T-cell (primary cell): ENCODE measurements at places on chromosomes 6 and 20.

- H3K27me3 ChIP-seq: peaks cover 3% of the 10 kb centered on the region
- no peaks in the 10 kb centered on the region for H3K36me3 ChIP-seq
- H3K27ac ChIP-seq: no peak overlapping the region
- H3K4me3 ChIP-seq: no peak overlapping the region
These were observed 87.9 kb upstream of the RBM24 start for GRCh38 chr6:17193106-17193775.

GRCh38 chr6:87171938-87172633, 16.7 kb downstream of the ZNF292 start:
- H3K36me3 ChIP-seq: no peaks in the 10 kb centered on the region
- H3K27ac ChIP-seq: no peak overlapping the region
- H3K27me3 ChIP-seq: no peaks in the 10 kb centered on the region
- no peak for DNase-seq
- no peak overlapping the region for H3K4me3 ChIP-seq
- H3K4me1 ChIP-seq: peaks cover 28% of the 10 kb centered on the region

DNA sequence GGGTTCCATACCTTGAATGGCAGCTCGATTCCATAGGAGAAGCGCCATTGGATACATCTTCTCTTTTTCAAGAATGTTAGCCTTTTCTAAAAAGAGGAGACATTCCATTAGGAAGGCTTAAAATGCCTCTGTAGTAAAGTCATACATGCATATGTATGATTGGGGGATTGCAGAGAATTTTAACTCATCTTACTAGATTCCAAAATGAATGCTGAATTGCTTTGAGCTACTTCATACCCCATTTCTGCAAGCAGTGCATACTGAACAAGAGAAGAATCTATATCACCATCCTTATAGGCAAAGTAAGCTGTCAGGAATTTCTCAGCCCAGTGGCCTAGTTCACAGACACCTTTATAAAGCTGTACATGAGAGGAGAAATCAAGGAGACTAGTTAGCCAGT, 80.3 kb downstream of the NDUFAF5 start:
- no peak for DNase-seq
- H3K4me3 ChIP-seq: no peak overlapping the region
- no peak overlapping the region for H3K27ac ChIP-seq
- no peaks in the 10 kb centered on the region for H3K27me3 ChIP-seq

DNA sequence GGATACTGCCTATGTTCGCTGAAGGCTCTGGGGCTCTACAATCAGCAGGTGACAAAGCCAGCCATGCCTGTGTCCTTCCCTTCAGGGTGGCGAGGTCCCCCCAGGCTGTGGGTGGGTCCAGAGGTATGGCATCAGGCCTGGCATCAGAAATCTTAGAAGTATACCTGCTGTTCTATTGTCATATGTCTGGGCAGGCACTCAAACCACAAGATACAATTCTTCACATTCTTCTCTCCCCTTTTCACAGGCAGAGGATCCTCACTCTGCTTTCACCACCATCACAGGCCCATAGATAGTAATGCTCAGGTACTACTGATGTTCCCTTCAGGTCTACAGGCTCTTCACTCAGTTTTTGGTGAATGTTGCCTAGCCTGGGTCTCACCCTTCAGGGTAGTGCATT, 1180.0 kb upstream of the CITED2 start:
- H3K27me3 ChIP-seq: peaks cover 3% of the 10 kb centered on the region
- no peaks in the 10 kb centered on the region for H3K4me1 ChIP-seq
- H3K27ac ChIP-seq: no peak overlapping the region
- no peak for DNase-seq

- no peaks in the 10 kb centered on the region for H3K4me1 ChIP-seq
- H3K4me3 ChIP-seq: no peak overlapping the region
- peaks cover 2% of the 10 kb centered on the region for H3K36me3 ChIP-seq
- DNase-seq: no peak
- H3K27ac ChIP-seq: no peak overlapping the region
These were observed 73.4 kb downstream of the GMPR start for GRCh38 chr6:16311763-16312162.

- DNase-seq: no peak
- no peaks in the 10 kb centered on the region for H3K36me3 ChIP-seq
- H3K27me3 ChIP-seq: peaks cover 4% of the 10 kb centered on the region
- H3K4me1 ChIP-seq: no peaks in the 10 kb centered on the region
- H3K27ac ChIP-seq: no peak overlapping the region
These were observed 18.6 kb upstream of the DSP start for GRCh38 chr6:7522873-7523272.

- DNase-seq: no peak
- H3K27me3 ChIP-seq: no peaks in the 10 kb centered on the region
- no peak overlapping the region for H3K27ac ChIP-seq
- H3K36me3 ChIP-seq: no peaks in the 10 kb centered on the region
- H3K4me1 ChIP-seq: no peaks in the 10 kb centered on the region
These were observed 61.0 kb downstream of the TSHZ2 start for GRCh38 chr20:53033176-53033575.

GRCh38 chr6:4973982-4974745, 29.7 kb downstream of the RPP40 start:
- H3K4me1 ChIP-seq: no peaks in the 10 kb centered on the region
- no peak overlapping the region for H3K27ac ChIP-seq
- no peaks in the 10 kb centered on the region for H3K36me3 ChIP-seq

GRCh38 chr6:34475238-34475682, 9.4 kb downstream of the PACSIN1 start:
- H3K4me1 ChIP-seq: no peaks in the 10 kb centered on the region
- H3K36me3 ChIP-seq: no peaks in the 10 kb centered on the region
- DNase-seq: no peak
- no peak overlapping the region for H3K4me3 ChIP-seq
- no peak overlapping the region for H3K27ac ChIP-seq

DNA sequence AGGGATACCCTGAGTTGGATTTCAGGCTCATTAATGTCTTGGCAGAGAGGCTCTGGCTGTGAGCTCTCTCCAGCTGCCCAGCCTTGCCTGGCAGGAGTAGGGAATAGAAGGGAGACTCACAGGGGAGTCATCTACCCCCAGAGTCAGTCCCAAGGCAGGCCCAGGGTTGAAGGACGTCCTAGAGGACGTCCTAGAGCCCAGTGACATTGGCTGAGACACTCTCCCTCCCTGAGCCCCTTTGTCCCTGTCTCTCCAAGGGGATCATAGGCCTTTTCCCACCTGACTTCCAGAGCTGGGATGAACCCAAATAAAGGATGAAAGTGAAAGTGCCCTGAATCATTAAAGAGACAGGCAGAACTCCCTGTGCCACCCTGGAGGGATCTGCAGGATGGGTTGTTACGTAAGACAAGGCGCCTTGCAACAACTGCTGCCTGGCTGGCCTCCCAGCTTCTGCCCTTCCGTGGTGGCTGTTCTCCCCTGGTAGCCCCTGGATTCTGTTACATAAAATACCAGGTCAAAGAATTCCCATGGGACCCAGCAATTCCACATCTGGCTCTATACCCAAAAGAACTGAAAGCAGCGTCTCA, 53.6 kb upstream of the SIRPA start:
- H3K27ac ChIP-seq: no peak overlapping the region
- H3K4me1 ChIP-seq: no peaks in the 10 kb centered on the region
- H3K4me3 ChIP-seq: no peak overlapping the region
- no peaks in the 10 kb centered on the region for H3K36me3 ChIP-seq
- no peaks in the 10 kb centered on the region for H3K27me3 ChIP-seq
- no peak for DNase-seq

GRCh38 chr6:1001655-1002349, 308.9 kb upstream of the EXOC2 start:
- no peaks in the 10 kb centered on the region for H3K4me1 ChIP-seq
- no peak overlapping the region for H3K4me3 ChIP-seq
- H3K27ac ChIP-seq: no peak overlapping the region
- DNase-seq: no peak

DNA sequence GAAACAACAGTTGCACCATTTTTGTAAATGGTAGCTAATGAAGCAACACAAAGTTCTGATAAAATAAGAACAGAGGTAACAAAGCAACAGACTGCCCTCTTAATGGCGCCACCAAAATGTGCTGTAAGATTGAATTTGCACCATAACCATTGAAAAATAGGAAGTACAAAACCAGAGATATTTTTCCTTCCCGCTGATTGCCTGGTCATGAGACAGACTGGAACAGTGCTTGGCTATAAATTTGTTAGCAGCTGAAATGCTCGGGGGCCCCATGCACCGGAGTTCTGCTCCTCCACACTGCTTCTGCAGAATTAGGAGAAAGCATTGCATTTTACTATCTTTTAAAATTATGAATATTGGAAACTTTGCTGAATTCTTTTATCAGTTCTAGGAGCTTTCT, 164.4 kb upstream of the QKI start:
- no peak for DNase-seq
- H3K4me3 ChIP-seq: no peak overlapping the region
- H3K27ac ChIP-seq: no peak overlapping the region
- H3K4me1 ChIP-seq: peaks cover 2% of the 10 kb centered on the region

GRCh38 chr20:45339799-45340198, 8.4 kb downstream of the SDC4 start:
- no peaks in the 10 kb centered on the region for H3K36me3 ChIP-seq
- no peaks in the 10 kb centered on the region for H3K27me3 ChIP-seq
- H3K27ac ChIP-seq: no peak overlapping the region
- no peak overlapping the region for H3K4me3 ChIP-seq
- H3K4me1 ChIP-seq: no peaks in the 10 kb centered on the region
- no peak for DNase-seq

DNA sequence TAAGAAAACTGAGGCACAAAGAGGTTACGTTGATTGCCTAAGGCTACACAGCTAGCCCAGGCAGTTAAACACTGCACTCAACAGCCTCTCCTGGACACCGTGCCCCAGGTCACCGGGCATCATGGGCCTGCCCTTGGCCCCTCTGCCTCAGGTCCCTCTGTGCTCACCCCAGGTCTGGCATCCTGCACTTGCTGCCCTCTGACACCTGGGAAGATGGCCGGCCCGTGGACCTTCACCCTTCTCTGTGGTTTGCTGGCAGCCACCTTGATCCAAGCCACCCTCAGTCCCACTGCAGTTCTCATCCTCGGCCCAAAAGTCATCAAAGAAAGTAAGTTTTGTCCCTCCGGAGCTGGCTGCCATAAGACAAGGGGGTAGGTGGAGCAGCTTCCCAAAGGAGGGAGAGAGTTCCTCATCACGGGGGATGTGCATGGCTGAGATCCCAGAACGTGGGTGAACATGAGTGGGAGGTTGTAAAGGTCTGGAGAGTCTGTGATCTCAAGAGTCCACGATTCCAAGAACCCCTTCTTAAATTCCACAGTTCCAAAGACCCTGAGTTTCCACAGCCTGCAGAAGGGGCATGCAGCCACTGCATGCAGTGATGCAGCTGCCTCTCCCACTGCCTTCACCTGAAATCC, 3.0 kb downstream of the BPIFB1 start:
- no peak for DNase-seq
- no peaks in the 10 kb centered on the region for H3K36me3 ChIP-seq
- no peak overlapping the region for H3K27ac ChIP-seq
- H3K27me3 ChIP-seq: peaks cover 41% of the 10 kb centered on the region

DNA sequence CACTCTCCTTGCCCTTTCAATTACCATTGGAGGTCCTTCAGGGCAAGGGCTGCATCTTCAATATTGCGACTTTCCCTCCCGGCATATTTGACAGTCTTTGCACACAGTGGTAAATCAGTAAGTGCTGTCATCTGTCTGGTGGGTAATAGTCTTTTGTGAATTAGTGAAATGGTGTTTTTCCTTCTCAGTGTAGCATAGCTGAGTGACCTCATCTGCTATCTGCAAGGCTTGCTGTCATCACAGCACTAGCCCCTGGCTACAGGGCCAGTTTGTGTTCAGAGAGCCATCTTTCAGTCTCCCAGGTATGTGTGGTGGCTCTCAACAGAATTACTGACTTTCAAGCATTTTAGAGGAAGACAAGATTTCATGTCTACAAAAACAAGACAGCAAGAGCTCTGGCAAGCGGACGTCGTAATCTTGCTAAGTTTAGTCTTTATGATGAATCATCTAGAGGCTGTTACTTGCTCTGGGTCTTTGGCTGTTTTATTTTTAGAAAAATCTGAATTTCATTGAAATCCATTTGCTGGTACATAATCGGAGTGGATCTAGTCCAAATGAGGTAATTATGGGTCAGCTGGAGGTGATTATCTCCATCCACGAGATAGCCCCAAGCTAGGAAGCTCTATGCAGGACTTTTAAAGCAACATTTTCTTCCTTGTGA, 528.9 kb downstream of the EPM2A start:
- no peaks in the 10 kb centered on the region for H3K36me3 ChIP-seq
- H3K27ac ChIP-seq: no peak overlapping the region
- no peak overlapping the region for H3K4me3 ChIP-seq
- no peaks in the 10 kb centered on the region for H3K27me3 ChIP-seq
- DNase-seq: no peak

GRCh38 chr6:140436023-140436811, 1061.8 kb upstream of the CITED2 start:
- H3K27me3 ChIP-seq: no peaks in the 10 kb centered on the region
- DNase-seq: no peak
- H3K4me3 ChIP-seq: no peak overlapping the region
- H3K36me3 ChIP-seq: no peaks in the 10 kb centered on the region
- H3K4me1 ChIP-seq: no peaks in the 10 kb centered on the region

GRCh38 chr6:139030228-139030963, 1.9 kb downstream of the ABRACL start:
- H3K27me3 ChIP-seq: no peaks in the 10 kb centered on the region
- DNase-seq: no peak
- peak overlapping the region; percentile 95 for H3K4me3 ChIP-seq
- peaks cover 16% of the 10 kb centered on the region for H3K36me3 ChIP-seq

DNA sequence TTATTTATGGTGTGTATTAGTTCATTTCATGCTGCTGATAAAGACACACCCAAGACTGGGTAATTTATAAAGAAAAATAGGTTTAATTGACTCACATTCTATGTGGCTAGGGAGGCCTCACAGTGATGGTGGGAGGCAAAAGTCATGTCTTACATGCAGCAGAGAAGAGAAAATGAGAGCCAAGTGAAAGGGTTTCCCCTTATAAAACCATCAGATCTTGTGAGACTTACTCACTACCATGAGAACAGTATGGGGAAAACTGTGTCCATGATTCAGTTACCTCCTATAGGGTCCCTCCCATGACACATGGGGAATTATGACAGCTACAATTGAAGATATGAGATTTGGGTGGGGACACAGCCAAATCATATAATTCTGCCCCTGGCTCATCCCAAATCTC, 150.0 kb upstream of the AHI1 start:
- no peak for DNase-seq
- H3K4me3 ChIP-seq: no peak overlapping the region
- H3K36me3 ChIP-seq: no peaks in the 10 kb centered on the region
- H3K27ac ChIP-seq: no peak overlapping the region
- no peaks in the 10 kb centered on the region for H3K27me3 ChIP-seq
- H3K4me1 ChIP-seq: peaks cover 2% of the 10 kb centered on the region

GRCh38 chr20:57267158-57267821, 849 bp upstream of the BMP7 start:
- no peaks in the 10 kb centered on the region for H3K4me1 ChIP-seq
- no peaks in the 10 kb centered on the region for H3K36me3 ChIP-seq
- no peak for DNase-seq

DNA sequence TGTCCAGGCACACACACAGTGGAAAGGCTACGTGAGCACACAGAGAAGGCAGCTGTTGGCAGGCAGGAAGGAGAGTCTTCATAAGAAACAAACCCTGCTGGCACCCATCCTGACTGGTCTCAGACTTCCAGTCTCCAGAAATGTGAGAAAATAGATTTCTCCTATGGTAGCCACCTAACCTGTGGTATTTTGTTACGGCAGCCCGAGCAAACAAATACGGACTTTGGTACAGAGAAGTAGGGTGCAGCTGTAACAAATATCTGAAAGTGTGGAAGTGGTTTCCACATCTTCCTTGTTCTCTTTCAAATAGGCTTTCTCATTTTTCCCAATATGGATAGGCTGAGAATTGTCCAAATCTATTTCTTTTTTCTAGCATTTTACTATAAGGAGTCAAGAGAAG, 94.6 kb downstream of the ADGB start:
- no peaks in the 10 kb centered on the region for H3K27me3 ChIP-seq
- no peak overlapping the region for H3K4me3 ChIP-seq
- DNase-seq: no peak
- H3K27ac ChIP-seq: no peak overlapping the region
